ENCODE measurements at places on chromosomes 7 and 10.

DNA sequence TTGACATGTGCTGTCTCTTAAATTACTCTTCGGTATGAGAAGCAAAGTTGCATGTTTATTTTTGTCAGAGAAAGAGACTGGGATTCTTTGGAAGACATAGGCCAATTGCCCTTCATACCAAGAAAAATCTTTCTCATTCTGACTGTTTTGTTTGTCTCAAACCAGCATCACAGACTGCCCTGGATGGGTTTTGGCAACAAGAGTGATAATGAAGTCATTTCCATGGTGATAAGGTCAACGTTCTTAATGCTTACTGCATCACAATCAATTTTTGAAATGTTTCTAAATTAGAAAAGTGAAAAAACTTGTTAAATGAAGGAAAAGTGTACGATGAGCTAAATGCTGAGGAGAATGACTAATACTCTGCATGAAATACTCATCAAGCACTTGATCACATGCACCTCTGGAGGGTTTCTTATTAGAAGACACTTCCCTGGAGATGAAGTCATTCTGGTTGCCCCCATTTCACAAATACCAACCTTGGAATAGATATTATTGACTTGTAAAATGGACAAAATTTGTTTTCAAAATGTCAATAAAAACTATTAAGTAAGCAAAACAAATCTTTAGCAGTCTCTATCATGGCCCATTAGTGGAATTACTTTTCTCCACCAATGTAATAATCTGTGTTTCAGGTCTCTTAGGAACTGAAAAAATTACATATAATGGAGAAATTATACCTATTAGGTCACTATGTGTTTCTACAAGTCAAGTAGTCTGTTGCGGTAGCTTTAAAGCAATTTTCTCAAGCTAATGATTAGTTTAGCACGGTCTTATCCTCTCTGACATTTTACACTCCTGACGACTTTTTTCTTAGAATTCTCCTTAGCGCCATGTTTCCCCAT is 19.9 kb upstream of the SEC61G start:
- DNase-seq = no peak

DNA sequence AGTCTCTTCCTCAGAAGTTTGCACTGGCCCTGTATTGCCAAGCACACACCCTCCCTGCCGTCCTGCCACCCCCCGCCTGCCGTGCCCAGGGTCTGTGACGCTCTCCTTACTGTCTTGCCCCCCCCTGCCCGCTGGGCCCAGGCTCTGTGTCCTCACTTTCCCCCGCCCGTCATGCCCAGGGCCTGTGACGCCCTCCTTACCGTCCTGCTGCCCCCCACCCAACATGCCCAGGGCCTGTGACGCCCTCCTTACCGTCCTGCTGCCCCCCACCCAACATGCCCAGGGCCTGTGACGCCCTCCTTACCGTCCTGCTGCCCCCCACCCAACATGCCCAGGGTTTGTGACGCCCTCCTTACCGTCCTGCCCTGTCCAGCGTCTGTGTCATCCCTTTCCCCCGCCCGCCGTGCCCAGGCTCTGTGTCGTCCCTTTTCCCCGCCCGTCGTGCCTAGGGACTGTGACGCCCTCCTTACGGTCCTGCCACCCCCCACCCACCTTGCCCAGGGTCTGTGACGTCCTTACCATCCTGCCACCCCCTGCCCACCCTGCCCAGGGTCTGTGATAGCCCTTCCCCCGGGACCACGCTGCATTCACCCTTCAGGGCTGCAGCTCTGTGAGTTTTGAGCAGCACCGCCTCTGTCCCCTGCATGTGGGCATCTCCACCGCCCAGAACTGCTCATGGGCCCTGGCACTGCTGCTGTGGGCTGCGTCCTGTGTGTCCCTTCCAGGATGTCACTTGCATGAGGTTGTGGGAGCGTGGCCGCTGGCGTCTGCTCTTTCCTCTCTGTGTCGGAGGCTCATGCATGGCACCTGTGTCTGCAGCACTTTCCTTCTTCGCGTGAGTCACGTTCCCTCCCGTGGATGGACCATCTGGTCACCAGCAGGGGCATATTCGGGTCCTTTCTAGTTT is 19.3 kb upstream of the PRKAR1B start:
- no peak for DNase-seq

GRCh38 chr10:93629647-93630305 is 17.4 kb downstream of the PDE6C start:
- no peak for DNase-seq

- no peak for DNase-seq
Observed at GRCh38 chr10:12466704-12467305, 117.5 kb downstream of the CAMK1D start.

DNA sequence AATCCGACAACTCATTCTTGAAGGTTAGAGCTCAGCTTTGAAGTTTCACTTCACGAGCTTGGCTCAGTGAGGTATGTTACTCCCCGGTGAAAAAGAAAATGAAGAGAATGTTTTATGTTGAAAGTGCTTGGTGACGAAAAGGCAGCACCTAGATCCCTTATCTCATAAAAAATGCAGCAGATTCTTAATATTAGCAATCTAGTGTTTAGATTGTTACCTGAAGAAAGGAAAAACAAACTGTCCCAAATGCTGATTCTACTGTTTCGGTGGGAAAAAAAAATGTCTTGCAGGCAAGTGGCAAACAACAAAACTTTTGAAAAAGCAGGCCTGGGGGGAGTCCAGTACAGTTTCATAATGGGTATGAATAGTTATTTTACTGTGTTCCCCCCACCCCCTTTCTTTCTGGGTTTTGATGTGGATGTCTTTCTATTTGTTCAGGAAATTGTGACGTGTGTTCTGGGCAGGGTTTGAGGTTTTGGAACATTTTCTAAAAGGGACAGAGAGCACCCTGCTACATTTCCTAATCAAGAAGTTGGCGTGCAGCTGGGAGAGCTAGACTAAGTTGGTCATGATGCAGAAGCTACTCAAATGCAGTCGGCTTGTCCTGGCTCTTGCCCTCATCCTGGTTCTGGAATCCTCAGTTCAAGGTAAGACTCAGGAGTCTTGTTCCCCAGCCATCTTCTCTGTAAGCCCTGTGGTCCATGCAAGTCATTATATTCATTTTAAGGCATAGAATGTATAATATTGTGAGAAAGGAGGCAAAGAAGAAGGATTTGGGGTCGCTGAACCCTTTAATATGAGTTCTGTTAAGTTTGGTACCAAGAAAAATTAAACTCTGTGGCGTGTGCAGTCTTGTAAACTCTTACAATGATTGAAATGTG is at the start of gene SRGN:
Gene SRGN, plus strand, starts transcription at position 514 of the 881 bp plus-strand sequence. Its CDS starts 55 bp downstream, at position 569.
- peak; percentile 67 for DNase-seq

- DNase-seq = no peak
Observed at GRCh38 chr10:62284221-62284620, 15.6 kb upstream of the RTKN2 start.

- no peak for DNase-seq
Observed at GRCh38 chr7:30172451-30172850, 37.7 kb downstream of the MTURN start.

- no peak for DNase-seq
Observed at GRCh38 chr10:114061148-114061547, 17.5 kb downstream of the ADRB1 start.

DNA sequence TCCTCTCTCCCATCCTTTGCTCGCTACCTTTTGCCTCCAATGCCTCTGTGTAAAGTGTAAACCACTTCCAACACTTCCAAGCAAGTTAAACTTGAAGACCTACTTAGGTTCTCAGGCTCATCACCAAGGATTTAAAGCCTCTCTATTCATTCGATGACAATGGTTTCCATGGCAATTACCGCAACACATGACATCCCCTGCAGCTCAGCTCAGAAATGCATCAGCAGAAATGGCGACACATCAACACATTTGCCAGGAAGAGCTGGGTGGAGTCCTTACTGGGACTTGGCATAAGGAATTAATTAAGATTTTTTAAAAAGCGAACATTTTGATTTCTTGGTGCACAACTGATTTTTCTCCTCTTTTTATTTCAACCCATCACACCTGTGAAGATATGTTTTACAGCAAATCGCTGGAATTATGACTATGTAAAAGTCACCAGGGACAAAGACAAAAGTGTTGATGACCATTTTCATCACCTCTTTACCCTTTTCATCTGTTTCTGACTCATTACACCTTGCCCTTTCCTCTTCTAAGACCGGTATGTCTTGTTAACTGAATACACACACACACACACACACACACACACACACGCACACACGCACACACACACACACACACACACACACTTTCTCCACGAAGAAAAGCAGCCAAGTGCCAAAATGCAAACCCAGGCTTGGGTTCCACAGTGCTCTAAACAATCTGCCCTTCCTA is 453.4 kb upstream of the CELF2 start:
- no peak for DNase-seq

GRCh38 chr10:102499356-102499755 is 3.2 kb downstream of the ACTR1A start:
- no peak for DNase-seq

DNA sequence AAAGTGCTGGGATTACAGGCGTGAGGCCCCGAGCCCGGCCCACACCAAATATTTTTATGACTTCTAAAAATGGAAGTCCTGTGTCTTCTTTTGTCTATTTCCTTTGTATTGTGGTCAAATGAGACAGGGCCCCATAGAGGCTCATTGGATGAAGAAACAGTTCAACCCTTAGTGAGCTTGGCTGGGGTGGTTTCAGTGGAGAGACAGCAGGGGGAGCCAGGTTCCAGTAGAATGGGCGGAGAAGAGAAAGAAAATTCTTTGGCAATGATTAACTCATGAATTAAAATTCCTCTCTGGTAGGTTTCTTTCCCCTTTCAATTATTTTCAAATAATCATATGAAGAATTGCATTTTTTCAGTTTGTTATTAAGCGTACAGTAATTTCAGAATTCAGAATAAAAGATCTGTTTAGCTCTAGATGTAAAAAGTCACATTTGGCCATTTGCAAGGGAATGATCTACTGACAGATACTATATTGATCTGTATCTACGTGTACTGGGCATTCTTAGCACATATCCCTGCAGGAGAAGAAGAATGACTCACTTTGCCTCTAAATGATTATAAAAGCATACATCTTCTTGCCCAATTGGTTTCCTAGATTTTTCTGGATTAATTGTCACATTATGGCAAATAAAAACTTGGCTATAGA is 43.2 kb downstream of the PNLIPRP3 start:
- DNase-seq = no peak

DNA sequence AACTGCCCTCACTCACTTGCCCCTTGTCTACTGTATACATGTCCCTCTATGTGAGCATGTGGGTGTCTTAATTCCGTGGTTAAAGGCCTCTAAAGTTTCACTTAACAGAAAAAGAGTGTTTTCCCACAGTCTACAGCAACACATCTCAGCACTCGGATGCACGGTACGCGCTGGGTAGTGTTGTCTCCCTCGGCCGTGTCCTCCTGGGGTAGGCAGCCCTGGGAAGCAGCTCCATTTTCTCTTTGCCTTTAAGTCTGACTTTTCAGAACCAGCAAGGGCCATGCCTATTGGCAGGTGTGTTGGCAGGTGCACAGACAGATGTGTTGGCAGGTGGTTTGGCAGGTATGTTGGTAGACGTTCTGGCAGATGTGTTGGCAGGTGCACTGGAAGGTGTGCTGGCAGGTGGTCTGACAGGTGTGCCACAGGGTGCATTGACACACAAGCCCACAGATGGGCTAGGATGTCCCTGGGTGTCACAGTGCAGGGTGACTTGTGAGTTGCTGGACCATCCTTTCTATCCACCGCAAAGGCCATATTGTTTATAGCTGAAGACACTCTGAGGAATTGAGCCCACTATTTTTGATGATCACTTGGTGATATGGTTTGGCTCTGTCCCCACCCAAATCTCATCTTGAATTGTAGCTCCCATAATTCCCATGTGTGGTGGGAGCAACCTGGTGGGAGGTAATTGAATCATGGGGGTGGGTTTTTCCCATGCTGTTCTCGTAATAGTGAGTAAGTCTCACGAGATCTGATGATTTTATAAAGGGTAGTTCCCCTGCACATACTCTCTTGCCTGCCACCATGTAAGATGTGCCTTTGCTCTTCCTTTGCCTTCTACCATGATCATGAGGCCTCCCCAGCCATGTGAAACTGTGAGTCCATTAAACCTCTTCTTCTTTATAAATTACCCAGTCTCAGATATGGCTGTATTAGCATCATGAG is 296.9 kb downstream of the TNS3 start:
- DNase-seq = no peak

DNA sequence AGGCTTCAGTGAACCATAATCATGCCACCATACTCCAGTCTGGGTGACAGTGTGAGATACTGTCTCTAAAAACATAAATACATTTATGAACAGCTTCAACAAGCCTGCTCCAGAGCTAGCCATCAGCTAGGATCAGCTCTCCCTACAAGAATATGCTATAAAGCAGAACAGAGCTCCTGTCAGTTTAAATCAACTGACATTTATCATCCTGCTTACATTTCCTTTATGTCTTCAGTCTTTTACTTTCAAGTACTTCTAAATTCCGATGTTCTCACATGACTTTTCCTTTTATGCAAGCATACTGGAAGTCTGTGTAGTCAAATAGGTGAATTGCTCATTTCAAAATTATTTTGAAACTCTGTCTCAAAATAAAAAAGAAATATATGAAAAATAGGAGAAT is 64.6 kb downstream of the COA1 start:
- DNase-seq = no peak

- DNase-seq = no peak
Observed at GRCh38 chr10:89085153-89085552, 94.6 kb downstream of the FAS start.

GRCh38 chr7:44629829-44630522 is 23.5 kb downstream of the OGDH start:
- DNase-seq = no peak

DNA sequence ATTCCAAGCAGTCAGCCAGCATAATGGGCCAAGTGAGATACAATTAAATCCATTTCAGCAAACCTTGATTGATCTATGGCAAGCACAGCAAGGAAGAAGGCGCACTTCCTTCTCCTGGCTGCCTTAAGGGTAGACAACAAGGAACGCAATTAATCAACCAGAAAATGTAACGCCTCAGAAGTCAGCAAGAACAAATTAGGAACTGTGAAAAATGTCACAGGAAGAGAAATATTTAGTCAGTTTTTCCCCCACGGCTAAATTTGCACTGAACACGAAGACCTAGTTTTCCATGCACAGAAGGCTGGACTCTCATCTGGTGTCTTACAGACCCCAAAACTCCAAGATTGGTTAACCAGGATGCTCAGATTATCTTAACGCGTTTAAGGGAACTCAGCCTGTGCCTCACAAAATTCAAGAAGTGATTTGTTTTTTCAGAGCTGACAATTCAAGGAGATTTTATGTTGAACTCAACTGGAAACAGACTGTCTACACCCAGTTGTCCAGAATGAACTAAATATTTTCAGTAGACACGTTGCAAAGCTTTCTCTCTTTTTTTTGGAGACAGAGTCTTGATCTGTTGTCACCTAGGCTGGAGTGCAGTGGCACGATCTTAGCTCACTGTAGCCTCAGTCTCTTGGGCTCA is 14.2 kb downstream of the SNX8 start:
- DNase-seq = no peak
